Dermis microvascular lymphatic vessel endothelial cell (primary cell): ENCODE measurements at places on chromosomes 11 and 22.

DNA sequence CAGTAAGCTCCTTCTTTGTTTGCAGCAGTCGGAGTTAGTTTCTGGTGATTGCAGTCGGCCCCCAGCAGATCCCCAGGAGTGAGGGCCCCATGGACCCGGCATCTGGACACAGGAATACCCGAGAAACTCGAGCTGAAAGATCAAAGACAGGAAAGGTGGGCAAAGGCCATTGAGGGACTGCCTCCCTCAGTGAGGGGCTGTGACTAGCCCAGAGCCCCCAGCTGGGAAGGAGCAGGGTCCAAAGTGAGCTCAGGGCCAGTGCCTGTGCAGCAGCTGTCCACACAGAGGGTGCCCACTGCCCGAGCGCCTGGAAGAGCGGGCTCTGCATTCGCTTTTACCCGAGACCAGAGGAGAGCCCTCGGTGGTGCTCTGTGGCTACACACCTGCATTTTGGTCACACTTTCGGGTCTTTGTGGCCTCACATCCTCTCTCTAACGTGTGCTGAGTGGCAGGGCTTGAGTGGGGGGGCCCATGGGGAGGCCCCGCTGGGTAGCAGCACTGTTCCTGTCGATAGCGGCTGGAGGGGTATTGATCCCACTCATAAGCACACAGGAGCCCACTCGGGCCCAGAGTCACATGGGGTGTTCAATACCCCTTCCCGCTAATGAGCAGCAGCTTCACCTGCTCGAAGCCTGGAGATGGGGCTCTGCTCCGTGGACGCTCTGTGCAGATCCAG is 532.9 kb downstream of the TBC1D22A start:
- DNase-seq = no peak

GRCh38 chr22:36461665-36462649 is 19.5 kb downstream of the TXN2 start:
- DNase-seq = peak; percentile 65

- DNase-seq = no peak
Measured at GRCh38 chr11:37881741-37882140, 1283.7 kb upstream of the RAG2 start.

GRCh38 chr11:95230810-95231126 is 234 bp downstream of the SESN3 start:
- no peak for DNase-seq

DNA sequence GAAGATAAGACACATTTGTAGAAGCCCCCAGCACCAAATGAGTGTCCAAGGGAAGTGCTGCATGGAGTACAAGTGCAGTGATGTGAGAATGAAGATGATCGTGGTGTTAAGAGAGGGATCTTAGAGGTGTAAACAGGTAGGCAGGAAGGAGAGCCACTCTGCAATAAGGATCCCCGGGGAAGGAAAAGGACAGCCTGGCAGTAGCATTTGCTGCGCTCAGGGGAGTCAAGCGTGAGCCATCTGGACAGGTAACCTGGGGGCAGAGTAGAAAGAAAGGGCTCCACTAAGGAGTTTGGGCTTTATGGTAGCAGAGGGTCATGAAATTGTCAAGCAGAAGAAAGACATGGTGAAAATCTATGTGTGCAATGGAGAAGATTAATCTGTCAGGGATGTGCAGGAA is 587.2 kb downstream of the BUD13 start:
- DNase-seq = no peak

- DNase-seq = no peak
Measured at GRCh38 chr11:32643526-32643925, 59.9 kb downstream of the EIF3M start.

DNA sequence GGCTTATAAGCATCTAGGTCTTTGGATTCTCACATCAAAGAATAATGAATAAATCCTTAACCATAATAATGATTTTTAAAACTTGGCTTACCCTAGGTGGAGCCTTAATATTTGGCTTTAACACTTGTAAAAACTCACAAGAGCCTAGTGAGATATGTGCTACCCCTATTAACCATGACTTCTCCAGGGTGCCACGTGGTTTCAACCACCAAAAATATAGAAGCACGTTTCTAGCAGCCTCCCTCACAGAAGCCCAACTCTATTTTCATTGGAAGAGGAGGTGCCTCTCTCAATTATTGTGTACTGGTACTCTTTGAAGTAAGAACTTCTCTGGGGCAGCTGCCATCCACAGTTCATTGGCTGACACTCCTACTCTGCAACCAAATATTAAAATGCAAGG is 46.5 kb upstream of the GDPD4 start:
- no peak for DNase-seq

- DNase-seq = no peak
Measured at GRCh38 chr11:30741039-30741550, 154.9 kb upstream of the MPPED2 start.

GRCh38 chr11:78315724-78316123 is 101.9 kb downstream of the GAB2 start:
- no peak for DNase-seq

DNA sequence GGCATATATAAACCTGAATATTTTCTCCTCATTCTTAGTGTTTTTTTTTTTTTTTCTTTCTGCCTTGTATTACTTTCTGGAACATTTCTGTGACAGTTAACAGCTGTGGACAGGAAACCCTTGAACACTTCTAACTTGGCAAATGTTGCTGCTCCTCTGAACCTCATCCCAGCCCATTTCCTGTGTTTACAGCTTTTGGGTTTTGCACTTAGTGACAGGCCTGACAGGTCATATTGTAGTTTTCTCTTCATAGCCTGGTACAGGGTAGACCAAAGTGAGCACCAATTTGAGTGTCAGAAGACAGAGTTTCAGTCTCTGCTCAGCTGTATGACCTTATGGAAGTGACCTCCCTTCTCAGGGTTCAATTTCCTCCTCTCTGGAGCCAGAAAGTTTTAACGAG is 91.6 kb downstream of the STIM1 start:
- DNase-seq = peak; percentile 85

GRCh38 chr11:94800414-94800813 is 32.3 kb downstream of the AMOTL1 start:
- DNase-seq = no peak

DNA sequence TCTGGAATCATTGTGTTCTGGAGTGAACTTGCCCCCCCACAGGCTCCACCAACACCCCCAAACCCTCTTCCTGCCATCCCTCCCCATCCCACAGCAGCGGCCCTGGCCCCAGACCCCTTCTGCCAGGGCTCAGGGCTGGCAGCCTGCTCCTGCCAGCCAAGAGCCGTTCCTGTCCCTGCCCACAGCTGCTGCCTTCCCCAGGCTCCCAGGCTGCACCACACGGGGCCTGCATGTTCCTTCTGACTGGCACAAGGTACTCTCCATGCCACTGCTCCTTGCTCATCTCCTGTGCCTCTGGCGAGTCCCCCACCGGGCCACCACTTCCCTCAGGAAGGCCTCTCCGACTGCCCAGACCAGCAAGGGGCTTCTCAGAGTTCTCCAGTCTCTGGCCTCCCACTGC is 4.9 kb downstream of the GP1BB start:
- no peak for DNase-seq

GRCh38 chr22:19085233-19085718 is 36.9 kb downstream of the DGCR2 start:
- peak; percentile 58 for DNase-seq

DNA sequence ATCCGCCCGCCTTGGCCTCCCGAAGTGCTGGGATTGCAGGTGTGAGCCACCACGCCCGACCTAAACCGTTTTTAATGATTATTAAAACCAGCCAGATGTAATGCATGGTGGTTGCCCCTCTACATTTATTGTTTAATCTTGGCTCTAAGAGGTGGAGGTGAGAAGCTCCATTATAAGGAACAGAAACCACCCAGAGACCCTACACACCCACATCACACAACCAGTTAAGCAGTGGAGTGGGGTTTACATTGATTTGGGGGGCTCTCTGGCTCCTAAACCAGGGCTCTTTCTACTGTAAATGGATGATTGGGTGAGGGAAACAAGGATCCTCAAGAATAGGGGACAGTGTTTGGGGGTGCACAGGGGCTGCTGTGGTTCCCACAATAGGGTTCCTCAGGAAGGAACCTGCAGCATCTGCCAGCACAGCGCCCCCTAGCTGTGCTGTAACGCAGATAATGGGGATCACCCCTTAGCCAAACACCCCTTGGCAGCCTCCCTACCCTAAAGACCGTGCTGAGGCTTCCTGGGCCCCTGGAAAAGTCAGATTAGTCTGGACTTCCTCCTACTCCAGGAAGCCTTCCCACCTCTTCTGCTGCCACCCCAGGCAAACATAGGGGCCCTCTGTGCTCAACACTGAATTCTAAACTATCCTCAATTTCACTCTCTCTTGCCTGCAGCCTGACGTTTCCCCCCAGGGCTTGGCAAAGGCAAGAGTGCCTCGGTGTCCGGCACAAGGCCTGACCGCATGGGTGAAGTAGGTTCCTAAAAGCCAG is 2.4 kb downstream of the MPST start:
- DNase-seq = peak; percentile 63

DNA sequence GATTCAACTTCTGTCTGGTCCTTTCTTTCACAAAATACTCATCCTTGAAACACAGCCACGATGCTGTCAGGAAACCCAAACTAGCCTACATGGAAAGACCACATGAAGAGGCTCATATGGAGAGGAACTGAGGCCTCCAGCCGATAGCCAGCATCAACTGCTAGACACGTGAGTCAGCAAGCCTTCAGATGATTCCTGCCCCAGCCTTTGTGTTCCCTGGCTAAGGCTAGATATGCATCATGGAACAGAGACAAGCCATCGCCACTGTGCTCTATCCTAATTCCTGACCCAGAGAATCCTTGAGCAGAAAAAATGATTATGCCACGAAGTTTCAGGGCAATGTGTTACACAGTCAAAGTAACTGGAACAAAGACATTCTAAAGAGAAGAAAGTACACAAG is 75.5 kb downstream of the ENTHD1 start:
- DNase-seq = no peak

GRCh38 chr11:115894176-115894575 is 390.0 kb upstream of the CADM1 start:
- no peak for DNase-seq

DNA sequence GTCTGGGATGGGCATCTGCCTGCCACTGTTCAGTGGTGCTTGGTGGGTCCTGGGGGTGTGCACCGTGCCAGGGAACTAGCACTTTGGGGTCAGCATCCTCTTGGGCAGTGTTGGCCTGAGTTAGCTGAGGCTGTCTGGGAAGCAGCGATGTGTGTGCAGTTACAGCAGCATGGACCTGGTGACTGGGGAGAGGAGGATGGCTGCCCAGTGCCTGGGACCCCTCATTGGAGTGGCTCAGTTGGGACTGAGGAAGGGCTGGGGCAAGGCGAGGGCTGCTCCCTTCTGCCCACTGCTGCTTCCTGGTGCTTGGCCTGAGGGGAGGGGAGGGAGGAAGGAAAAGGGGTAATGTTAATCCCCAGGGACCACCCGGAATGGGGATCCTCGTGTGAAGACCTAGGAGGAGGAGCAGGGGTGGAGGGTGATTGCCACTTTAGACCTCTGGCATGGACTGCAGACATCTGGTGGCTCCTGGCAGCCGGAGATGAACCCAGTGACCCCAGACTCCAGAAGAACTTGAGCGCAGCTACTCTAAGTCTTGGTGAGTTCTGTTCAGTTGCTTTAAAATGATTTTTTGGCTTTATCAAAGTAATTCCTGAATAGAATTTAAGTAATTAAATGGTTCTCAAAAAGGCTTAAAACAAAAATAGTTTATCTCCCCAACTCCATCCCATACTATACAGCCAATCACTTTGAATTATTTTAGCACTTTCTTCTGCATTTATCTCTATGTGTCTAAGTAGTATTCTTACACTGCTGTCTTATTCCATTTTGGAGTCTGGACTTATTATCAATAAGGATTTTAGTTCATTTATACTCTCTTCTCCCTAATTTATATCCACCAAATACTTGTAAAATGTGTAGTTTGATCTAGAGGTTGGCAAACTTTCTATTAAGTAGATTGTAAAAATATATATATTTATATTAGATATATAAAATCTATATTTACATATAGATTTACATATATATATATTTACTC is 15.4 kb upstream of the TMEM191C start:
- no peak for DNase-seq

- DNase-seq = peak; percentile 30
Measured at GRCh38 chr22:30304495-30305244, 15.4 kb upstream of the CASTOR1 start.

DNA sequence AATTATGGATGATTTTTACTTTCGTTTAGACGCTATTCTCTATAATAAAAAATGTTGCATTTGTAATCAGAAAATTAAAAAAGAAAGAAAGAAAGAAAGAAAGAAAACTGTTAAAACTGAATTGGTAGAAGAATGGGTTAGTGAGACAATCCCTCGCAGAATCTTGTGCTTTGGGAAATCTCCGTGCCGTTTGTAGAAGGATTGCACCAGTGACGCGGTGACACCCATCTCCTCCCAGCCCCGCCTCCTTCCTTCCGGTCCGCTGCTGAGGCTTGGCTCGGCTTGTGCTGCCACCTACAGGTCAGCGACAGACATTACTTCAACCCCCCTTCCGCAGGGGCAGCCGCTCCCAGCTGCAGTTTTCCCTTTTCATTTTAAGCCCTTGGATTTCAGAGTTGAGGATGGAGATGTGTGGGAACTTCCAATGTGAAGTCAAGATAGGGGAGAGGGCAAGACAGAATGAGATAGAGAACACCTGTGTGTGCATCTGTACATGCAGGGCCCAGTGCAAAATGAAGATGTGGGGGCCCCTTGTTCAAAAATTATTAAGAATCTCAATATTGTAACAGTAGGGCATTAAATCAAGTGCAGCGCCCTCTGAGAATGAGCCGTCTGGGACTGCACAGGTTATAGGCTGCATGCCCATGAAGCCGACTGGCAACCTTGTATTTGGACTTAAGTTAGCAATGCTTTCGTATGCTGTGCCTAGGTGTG is 41.1 kb downstream of the TST start:
- DNase-seq = peak; percentile 84

- DNase-seq = no peak
Measured at GRCh38 chr11:122723576-122723975, 68.1 kb downstream of the UBASH3B start.

DNA sequence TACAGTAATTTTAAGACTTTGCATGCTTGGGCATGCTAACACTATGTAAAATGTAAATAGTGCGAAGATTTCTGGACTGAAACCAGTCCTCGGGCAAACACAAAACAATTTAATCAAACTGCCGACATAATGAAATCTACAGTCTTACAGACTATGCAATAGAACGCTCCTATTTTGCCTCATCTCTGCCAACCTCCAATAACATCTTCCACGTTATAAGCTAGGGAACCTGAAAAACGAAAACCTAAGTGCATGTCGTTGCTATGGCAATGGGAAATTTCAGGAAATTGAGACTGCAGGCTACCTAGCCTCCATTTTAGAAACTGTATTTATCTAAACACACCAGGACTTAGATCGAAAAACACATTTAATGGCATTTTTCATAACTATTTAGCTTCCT is 1.1 kb downstream of the CSTF3 start:
- DNase-seq = peak; percentile 46

DNA sequence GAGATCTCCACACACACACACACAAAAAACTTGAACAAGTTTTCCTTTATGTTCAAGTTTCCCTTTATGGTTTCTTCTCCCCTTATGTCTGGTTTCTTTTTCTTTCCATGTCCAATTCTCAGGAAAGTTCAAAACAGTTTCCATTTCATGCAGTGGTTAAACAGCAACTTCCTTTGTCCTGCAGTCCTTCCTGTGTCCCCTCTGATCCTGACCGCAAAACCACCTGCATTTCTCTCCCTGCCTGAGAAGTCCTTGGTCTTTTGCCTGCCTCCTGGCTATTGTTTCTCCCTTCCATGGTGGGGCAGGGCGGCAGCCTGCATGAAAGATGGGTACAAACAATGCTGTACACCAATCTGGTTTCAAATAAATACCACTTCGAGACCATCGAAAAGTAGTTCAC is 58.3 kb upstream of the SORL1 start:
- DNase-seq = no peak
